ENCODE measurements at places on chromosomes 4 and X.
A peak's percentile ranks its signal among the peaks of the same experiment; 100 is the strongest.

GRCh38 chr4:139207247-139207646, 30.2 kb upstream of the ELF2 start:
- DNase-seq, result peak; percentile 42

- DNase-seq, result no peak
Measured at GRCh38 chrX:25531096-25531495, 515.3 kb upstream of the ARX start.

DNA sequence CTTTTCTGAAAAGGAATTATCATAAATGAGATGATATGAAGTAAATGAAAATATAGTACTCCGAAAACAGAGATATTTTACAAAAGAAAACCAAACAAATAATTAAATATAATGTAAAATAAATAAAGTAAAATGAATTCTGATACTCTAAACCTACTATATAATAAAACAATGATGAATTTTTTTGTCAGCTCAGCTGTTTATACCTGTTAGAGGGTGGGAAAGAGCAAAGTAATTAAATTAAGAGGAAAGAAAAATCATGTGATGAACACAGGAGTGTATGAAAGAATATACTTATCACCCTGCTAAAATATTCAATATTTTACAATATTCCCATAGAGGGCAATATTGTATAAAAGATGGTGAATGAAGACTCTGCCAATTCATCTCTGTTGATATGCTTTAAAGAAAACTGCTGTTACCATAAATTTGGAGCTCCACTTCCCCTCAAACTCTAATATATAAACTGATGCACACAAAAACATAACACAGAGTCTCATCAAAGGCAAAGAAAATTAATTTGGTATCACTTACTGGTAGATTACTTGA, 6.5 kb upstream of the NDST4 start:
- no peak for DNase-seq

DNA sequence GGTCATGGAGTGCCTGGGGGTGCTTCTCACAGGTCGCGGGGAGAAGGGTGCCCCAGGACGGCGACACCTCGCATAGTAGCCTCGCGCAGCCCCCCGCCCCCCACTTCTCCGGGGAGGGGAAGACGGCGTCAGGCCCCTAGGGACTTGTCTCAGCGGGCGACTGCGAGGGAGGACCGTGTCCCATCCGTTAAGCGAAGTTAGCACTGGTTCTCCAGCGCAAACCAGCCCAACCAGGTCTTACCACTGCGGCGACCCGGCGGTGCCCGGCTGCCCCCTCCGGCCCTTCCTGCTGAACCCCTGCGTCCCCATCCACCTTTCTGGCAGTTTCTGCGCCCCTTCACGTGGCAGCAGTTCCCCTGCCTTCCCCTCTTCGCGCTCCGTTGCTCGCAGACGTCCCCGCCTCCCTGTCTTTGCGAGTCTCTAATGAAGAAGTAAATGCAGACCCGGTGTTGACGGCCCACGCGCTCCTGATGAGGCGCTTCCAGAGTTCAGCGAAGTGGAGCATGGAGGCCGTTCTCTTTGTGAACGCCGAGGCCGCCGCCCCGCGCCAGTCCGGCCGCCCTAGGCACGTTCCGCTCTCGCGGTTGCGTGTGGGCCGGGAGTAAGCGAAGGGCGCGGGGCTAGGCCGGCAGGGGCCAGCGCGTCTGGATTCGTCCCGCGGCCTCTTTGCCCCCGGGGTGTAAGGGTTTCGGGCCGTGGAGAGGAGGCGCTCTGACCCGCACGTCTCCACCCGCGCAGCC, 3.0 kb downstream of the SLIT2 start:
- no peak for DNase-seq

DNA sequence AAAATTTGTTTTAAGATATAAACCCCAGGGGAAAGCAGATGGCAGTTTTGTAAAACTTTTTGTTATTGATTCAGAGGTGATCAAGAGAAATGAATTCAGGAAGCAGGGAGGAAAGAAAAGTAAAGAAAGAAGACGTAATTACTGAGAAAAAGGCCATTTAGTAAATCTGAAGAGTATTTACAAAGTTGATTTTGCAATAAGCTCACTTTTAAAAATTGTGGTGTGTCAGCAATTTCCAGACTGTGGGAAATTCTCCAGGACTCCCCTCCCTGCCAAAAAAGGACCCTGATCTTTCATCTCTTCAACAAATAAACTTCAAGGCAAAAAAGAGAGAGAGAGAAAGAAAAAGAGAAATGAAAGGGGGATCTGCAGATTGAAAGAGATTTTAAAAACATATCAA, 36.6 kb downstream of the PCYT1B start:
- DNase-seq, result no peak

GRCh38 chr4:10671366-10671765, 13.2 kb downstream of the CLNK start:
- no peak for DNase-seq

- DNase-seq, result peak; percentile 66
Measured at GRCh38 chr4:2487632-2488031, 18.7 kb downstream of the RNF4 start.

DNA sequence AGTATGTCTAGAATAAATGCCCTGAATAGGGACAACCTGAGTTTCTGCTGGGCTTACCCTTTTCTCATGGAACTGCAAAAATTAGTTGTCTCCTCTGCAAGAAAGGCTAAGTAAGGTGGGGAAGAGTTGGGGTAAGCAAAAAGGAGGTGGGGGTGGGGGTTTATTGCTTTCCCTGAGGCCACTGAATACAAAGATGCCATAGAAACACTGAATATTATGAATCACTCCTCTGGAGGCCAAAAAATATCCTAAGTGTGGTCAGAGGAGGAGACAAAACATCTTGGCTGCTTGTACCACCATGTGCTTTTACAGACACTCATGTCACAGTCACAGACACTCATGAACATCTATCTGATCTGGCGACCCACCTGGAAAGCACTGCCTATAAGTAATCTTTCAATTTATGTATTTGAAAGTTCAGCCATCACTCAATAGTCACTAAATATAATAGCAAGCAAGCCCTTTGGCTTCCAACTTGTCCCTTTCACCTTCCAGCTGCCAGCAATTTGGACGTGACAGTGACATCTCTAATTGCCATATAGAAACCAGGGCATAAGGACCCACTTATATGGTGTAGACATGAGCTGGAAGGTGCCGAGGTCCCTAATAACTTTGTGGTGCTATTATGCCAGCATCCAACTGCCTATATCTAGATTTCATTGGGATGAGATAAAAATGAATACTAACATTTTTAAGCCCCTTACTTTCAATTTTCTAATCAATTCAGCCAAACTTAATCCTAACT, 122.7 kb upstream of the CBR4 start:
- no peak for DNase-seq

DNA sequence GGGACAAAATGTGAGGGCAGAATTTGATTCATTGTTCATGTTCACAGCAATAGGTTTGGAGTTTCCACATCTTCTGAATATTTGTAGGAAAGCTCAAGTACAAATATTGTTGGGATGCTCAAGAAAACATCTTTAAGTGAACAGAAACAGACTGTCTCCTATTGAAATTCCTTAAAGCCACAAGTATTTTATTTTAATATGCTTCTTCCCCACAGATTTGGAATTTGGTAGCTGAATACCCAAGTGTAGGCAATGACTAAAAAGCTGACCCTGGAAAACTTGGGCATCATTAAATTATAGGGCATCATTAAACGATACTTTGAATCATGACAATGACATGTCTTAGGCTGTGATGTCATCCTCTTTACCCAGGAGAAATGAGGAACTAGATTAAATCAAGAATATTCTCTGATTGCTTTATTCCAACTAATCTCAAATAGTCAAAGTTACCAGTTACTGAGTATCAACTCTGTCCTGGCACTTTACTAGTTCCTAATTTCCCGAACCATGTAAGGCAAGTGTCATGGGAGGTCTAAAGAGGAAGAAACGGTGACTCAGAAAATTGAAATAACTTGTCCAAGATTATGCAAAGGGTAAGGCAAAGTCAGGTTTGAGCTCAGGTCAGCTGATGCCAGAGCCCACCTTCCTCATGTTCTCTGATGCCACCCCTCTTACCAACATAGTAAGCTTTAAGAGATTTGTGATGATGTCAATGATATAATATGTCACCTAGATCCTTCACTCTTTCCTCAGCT, 223.1 kb upstream of the LEF1 start:
- DNase-seq, result peak; percentile 37

- no peak for DNase-seq
Measured at GRCh38 chr4:5292101-5292500, 240.8 kb downstream of the STK32B start.

GRCh38 chrX:1462596-1463251, 10.0 kb upstream of the ASMTL start:
- no peak for DNase-seq

DNA sequence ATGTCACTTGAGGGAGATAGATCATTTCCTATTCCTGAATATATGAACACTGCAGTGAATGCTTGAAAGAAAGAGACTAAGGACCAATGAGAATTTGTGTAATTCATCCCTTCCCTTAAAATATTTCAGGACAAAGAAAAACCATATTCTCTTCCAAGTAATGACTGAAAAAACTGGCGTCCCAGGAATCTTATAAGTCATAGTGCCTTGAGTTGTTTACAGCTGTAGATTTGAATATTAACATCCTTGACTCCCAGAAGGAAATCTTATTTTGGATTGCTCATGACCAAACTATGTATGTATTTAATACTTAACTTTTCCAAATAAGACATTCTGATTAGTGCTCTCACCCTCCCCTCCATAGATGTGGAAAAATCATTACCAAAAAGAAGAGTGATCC, 55.5 kb downstream of the CLDN22 start:
- no peak for DNase-seq

DNA sequence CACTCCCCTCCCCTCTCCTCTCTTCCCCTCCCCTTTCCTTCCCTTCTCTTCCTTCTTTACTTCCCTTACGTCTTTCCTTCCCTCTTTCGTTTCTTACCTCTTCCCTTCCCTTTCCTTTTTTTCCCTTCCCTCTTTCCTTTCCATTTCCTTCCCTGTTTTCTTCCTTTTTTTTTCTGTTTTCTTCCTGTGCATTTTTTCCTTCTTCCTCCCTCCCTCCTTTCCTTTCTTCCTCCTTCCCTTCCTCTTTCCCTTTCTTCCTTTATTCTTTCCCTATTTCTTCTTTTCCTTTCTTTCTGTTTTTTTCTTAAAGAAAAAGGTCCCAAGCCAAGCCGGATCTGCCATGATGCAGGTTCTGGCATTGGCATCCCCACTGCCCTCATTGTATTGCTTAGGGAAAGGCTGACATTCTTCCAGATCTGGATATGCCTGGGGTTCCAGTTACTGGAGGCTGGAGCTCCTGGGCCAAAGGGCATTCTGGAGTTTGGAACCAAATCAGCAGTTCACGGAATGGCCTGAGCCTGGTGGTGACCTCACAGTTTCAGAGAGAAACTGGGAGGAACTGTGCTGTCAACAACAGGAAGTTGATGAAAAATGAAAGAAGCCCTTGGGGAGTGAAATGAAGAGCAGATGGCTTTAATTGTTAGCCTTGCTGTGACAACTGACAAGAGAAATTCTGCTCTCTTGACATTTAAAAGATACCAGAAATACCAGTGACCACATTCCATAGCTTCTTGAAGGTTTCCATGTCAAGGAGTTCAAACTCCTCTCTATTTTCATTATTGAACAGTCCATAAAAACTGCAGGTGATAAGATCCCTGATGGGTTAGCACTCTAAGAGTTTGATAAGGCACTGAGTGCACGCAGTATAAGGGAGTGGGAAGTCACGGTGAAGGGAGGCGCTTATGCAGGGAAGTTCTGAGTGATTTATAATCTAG, 622.1 kb downstream of the SPRY1 start:
- DNase-seq, result peak; percentile 70

- DNase-seq, result peak; percentile 72
Measured at GRCh38 chr4:47668810-47669408, 169.0 kb downstream of the CORIN start.

DNA sequence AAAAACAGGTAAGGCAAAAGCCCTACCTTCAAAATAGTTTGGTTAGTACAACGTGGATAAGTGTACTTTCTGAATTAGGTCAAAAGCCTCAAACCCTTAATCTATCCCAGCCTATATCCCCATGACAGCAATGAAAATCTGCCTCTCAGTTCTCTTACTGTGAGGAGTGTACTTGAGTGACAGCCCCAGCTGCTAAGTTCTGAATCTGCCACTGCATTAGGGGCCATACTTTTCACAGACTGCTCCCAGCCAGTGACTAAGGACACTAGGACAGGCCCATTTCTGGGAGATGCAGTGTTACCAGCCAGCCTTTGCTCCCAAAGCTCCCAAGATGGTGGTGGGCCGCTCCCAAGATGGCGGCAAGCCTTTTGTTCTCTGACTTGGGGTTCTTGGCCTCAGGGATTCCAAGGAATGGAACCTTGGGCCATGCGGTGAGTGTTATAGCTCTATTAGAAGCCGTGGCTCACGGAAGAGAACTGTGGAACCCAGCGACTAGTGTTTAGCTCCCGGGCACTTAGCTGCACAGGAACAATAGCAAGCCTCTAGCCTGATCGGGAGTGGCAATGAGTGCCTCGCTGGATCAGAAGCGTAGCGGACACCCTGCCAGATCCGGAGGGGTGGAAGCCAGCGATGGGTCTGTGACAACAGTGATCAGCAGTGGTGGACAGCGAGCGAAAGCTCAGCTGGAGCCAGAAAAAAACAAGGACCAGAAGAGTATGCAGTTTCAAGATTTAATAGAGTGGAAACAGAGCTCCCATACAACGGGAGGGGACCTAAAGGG, 175.6 kb upstream of the NRK start:
- no peak for DNase-seq

DNA sequence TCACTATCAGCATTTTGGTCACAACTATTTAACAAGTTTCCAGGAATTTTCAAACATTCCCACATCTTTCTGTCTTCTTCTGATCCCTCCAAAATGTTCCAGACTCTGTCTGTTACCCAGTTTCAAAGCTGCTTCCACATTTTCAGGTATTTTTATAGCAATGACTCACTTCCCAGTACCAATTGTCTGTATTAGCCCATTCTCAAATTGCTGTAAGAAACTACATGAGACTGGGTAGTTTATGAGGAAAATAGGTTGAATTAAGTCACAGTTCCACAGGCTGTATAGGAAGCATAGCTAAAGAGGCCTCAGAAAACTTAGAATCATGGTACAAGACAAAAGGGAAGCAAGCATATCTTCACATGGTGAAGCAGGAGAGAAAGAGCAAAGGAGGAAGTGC, 475.0 kb upstream of the PCDH7 start:
- no peak for DNase-seq

- DNase-seq, result no peak
Measured at GRCh38 chrX:21747558-21747957, 10.4 kb downstream of the SMPX start.

GRCh38 chrX:43405191-43405590, 250.9 kb upstream of the MAOA start:
- no peak for DNase-seq

DNA sequence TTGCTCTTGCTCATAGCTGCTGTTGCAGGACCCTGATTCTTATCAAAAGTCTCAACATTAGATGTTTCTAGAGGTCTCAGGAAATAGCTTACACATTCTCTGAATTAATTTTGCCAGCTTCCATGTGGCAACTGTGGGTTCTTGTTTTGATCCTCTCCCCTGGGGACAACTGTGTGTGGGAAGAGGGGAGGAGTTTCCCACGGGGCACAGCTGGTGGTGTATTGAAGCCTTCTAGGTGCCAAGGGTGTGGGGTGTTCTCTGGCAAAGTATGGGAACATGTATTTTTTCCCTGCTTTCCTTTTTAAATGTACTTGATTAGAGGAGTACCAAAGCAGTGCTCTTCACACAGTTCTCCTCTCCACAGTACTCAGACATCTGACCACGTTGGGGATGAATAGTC, 212.7 kb downstream of the RPA4 start:
- no peak for DNase-seq
